Lower leg skin (tissue), 4 donors: ENCODE measurements at places on chromosomes 3 and 15. TPM values are rescaled to one million over a fixed set of nuclear protein-coding genes. Genes with fewer than 3 reads are reported as not detected.

The C3orf20 gene
- not detected for total RNA-seq

The CASR gene
- total RNA-seq, result not detected

The KBTBD12 gene
- total RNA-seq, result not detected

The IL20RB gene
- total RNA-seq, result 263 TPM

The FBXW12 gene
- total RNA-seq, result not detected

The KNL1 gene
- total RNA-seq, result 0.69 TPM

The TICRR gene
- 0.21 TPM for total RNA-seq

The MYH15 gene
- 0.08 TPM for total RNA-seq

The MEGF11 gene
- 6.2 TPM for total RNA-seq

The FAM3D gene
- total RNA-seq, result not detected

The EEF1AKMT4 gene
- 6.3 TPM for total RNA-seq

The DCUN1D1 gene
- total RNA-seq, result 16.7 TPM

The C2CD4A gene
- total RNA-seq, result 0.10 TPM

The STRIT1 gene
- total RNA-seq, result not detected

The ARGFX gene
- total RNA-seq, result not detected

The RPP25 gene
- 8.2 TPM for total RNA-seq

The CELF6 gene
- 1.3 TPM for total RNA-seq

The IL17RB gene
- total RNA-seq, result 1.9 TPM

The KCNH8 gene
- 0.63 TPM for total RNA-seq

The EBLN2 gene
- total RNA-seq, result 0.93 TPM

The COL6A5 gene
- total RNA-seq, result 0.84 TPM

The LMOD3 gene
- not detected for total RNA-seq

The SLC22A13 gene
- total RNA-seq, result 0.17 TPM

The CCNB2 gene
- 7.6 TPM for total RNA-seq

The MESP2 gene
- 0.45 TPM for total RNA-seq

The UBR1 gene
- 19.4 TPM for total RNA-seq

The GP5 gene
- total RNA-seq, result 0.06 TPM

The GHRL gene
- total RNA-seq, result not detected

The STAC gene
- 5.9 TPM for total RNA-seq

The GABRA5 gene
- not detected for total RNA-seq

The SLC12A1 gene
- not detected for total RNA-seq

The LSMEM2 gene
- 0.37 TPM for total RNA-seq

The SH2D7 gene
- not detected for total RNA-seq
